ENCODE measurements at places on chromosomes 6 and 20.

GRCh38 chr6:166412156-166412910 lies 29.6 kb upstream of the MPC1 start:
- DNase-seq = no peak

DNA sequence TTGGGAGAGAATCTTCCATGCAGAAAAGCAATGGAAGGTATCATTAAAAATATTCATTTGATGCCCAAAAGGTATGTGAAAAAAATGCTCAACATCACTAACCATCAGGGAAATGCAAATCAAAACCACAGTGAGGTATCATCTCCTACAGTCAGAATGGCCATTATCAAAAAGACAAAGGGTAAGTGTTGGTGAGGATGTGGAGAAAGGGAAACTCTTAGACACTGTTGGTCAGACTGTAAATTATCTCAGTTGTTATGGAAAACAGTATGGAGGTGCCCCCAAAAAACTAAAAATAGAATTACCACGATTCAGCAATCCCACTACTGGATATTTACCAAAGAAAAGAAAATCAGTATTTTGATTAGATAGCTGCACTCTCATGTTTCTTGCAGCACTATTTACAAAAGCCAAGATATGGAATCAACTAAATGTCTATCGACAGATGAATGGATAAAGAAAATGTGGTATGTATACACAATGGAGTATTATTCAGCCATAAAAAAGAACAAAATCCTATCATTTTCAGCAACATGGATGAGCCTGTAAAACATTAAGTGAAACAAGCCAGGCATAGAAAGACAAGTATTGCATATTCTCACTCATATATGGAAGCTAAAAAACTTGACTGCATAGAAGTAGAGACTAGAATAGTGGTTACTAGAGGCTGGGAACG lies 84.0 kb downstream of the DTNBP1 start:
- no peak for DNase-seq

- no peak for DNase-seq
Measured at GRCh38 chr6:74369556-74369993, 673.6 kb downstream of the CD109 start.

GRCh38 chr20:19083136-19083621 lies 129.3 kb upstream of the SLC24A3 start:
- no peak for DNase-seq

DNA sequence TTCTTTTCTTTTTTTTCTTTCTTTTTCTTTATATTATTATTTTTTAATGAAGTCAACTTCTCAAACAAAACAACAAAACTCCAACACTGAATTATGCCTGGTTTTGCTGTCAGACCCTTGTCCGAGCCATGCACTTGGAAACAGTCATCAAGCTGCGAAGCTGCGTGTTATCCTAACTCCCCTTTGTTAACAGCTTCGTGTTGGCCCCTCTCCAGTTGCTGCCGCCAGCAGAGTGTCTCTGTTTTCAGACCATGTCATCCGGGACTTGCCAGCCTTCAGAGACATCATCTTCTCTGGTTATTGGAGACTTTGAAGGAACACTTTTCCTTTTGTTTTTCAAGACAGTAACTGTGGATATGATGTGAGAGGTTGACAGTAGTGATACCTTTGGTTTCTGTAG lies 83.1 kb downstream of the TRMT11 start:
- no peak for DNase-seq

GRCh38 chr6:157552081-157552747 lies 171.2 kb downstream of the ZDHHC14 start:
- no peak for DNase-seq

- no peak for DNase-seq
Measured at GRCh38 chr6:105900125-105900937, 185.8 kb upstream of the PRDM1 start.

DNA sequence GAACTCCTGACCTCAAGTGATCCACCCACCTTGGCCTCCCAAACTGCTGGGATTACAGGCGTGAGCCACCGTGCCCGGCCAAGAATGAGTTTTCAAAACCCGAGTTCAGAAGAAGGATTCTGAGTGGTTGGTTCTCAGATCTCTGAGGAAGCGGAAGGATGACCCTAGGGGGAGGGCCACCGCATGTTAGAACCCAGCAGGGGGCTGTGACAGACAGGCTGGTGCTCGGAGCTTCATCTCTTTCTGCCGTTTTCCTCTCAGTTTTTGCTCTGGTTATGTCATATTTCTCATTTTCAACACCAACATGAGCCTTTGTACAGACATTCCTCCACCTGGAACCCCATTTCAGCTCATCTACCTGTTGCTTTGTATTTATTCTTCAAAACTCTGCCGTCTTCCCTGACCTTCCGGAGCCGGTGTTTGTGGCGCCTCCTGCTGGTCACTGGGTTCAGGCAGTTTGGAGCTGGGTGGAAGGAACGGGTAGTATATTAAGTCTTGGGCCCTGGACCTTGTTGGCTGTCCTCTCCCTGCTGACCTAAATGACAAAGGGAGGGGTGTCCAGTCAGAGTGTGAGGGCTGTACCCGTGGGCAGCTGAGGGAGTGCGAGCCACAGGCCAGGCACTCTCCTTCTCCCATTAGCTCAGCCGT lies at the start of gene DEFB123:
TSS of gene DEFB123 (plus strand) at position 621 of the 648 bp plus-strand sequence. CDS start 67 bp downstream, outside the sequence.
- no peak for DNase-seq

DNA sequence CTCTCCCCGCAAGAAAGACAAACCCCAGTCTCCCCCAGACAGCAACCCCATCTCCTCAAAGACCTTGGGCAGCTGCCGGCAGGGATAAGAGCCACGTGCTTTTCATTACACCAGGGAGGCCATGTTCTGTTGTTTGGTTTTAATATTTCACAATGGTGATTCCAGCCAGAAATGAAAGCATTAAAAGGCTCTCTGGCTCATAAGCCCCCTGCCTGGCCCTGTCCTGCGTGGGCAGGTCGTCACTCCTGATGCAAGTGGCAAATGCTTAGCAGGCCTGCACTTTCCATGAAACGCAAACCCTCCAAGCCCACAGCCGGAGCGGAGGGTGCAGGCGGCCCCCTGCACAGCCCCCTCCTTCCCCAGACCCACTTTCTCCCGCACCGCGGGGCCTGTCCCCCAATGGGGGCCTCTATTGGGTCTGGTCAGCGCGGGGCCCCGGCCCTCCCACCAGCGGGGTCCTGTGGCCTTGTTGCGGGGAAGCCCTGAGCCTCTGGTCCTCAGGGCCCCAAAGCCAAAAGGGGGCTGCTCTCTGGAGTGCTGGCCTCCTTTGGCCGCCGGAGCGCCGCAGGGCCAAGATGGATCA lies 77.2 kb downstream of the TMEM242 start:
- DNase-seq = no peak

- no peak for DNase-seq
Measured at GRCh38 chr6:169069356-169069755, 184.3 kb downstream of the THBS2 start.

DNA sequence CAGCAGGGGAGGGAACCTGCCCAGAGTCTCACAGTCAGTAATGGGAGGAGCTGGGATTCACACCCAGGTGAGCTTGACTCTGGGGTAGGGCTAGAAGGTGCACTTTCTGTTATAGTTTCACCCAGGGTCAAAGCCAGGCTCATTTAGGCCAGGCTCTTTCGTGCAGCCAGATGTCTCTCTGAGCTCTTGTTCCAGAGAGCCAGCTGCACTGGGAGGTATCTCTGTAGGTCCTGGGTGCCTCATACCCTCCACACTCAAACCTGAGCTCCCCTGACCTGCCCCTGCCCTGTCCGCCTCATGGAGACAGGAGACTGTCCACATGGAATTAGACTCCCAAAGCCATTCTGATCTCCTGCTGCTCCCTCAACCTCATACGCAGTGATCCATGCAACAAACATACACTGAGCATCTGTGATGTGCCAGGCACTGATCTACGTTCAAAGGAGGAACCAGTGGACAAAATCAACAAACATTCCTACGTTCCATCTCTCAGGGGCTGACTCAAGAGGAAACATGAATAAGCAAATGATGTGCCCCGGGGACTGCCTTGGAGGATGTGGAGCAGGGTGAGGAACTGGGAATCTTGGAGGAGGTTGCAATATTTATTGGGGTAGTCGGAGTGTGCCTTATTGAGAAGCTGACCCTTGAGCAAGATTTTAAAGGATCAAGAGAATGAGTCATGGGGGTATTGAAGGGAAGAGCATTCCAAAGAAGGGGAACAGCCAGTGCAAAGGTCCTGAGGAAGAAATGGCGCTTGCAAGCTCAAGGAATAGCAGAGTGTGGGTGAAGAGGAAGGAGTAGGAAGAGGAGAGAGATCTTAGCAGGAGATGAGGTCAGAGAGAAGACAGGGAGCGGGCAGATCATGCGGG lies 71.3 kb upstream of the TOX2 start:
- no peak for DNase-seq

GRCh38 chr20:63885264-63886053 lies 9.5 kb upstream of the DNAJC5 start:
- no peak for DNase-seq

DNA sequence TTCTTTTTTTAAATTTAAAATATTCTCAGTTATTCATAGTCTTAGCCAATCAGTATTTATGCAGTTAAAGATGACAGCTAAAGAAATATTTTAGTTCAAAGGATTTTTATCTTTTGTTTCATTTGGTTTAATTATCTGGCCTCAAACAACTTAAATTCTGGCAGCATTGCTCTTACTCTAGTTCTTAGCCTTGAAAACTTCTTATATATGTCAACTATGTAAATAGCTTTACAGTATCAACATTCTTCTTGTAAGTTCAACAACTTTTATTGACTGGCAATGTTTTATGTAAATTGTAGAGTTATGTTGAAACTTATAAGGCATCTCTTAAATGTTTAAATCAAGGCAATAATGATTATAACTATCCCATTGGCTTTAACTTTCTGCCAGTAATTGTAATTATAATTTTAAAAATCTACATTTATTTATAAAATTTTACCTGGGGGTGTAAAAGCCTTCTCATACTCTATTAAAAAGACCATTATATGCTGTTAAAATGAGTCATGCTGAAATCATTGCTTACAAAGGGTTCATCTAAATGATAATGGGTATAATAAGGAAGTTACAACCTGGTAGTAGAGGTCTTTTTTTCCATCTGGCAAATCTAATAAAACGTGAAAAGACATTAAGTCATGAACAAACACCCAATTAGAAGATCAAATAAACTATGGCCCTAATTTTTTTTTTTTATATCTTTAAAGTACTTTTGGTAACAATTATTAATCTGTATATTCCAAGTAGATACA lies 45.8 kb upstream of the FAM184A start:
- no peak for DNase-seq

DNA sequence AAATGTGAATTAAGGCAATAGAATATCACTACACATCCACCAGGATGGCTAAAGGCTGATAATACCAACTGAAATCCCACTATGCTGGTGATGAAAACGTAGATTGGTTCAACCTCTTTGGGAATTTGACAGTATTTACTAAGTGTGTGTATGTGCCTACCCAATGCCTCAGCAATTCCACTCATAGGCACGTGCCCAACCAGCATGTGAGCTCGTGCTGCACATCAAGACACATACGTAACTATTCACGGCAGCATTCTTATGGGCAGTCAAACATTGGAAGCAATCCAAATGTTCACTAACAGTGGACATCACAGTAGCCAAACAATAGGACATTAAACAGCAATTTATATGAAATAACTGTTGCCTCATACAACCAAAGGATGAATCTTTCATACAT lies 15.7 kb upstream of the AFDN start:
- no peak for DNase-seq

GRCh38 chr20:32467506-32468312 lies 109.6 kb downstream of the ASXL1 start:
- no peak for DNase-seq

- DNase-seq = no peak
Measured at GRCh38 chr6:100719883-100720682, 161.0 kb downstream of the ASCC3 start.

GRCh38 chr20:16434062-16434664 lies 139.1 kb downstream of the KIF16B start:
- DNase-seq = peak; percentile 69

GRCh38 chr6:43496370-43497128 lies 13.6 kb downstream of the LRRC73 start:
- no peak for DNase-seq

GRCh38 chr6:136550330-136551071 lies at the start of gene MAP7:
Gene MAP7, minus strand, starts transcription at chr6:136550422. Its CDS starts 14 bp downstream, at chr6:136550408.
- DNase-seq = peak; percentile 52

DNA sequence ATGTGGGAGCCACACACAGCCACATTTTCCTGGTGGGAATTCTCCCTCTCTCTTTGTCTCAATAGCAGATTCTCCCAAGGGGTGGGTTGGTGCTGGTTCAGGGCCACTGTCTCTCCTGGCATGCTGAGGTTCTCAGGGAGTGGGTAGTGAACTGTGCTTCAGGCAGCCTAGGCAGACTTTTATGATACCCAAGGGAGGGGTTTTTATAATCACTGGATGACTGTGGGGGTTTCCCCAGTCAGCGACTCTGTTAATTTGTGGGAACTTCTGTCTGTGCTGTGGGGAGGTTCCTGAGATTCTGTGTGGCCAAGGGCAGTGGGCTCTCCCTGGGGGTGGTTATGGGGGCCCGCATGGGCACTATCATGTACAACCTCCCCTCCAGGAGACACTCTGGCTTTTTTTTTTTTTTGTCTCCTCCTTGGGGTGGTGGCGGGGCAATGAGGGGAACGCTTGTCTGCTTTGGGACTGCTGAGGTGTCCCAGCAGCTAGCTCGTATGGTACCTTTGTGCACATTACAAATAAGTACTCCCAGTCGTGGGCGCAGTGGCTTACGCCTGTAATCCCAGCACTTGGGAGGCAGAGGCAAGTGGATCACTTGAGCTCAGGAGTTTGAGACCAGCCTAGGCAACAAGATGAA lies 10.0 kb downstream of the PTK7 start:
- DNase-seq = no peak

GRCh38 chr6:131629651-131630050 lies 1.6 kb upstream of the MED23 start:
- no peak for DNase-seq

DNA sequence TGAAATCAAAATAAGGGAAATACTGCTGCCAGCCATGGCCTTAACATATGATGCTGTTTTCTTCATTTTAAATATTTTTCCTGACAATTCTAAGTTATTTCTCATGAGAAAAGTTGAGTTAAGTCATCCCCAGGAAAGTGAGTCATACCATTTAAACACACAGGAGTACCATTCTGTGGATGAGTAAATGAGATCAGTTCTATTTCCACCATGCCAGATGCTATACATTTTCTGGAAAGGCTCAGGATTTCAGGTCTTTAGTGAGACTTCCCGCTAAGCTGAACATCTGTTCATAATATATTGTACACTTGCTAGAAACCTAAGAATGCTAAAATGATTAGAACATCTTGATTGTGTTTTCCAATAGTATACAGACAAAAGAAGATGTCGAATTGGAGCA lies 256.2 kb upstream of the MANEA start:
- no peak for DNase-seq

DNA sequence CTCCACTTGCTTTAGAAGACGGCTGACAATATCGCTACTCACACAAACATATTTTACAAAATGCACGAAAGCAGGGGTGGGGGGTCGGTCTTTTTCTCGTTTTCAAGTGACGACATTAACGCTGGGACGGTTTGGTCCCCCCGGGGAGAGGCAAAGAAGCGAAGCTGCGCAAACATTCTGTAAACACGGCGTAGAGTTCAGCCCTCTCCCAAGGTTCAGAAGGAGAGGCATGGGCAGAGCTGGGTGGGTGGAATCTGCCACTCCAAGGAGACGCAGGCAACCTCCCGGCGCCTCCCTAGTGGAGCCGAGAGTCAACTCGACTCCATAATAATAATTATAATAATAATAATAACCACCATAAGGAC lies 2.4 kb downstream of the NKX2-2 start:
- DNase-seq = no peak
